ENCODE measurements at places on chromosomes 4 and X.
A peak's percentile ranks its signal among the peaks of the same experiment; 100 is the strongest.

- no peak for DNase-seq
Observed at GRCh38 chrX:7218321-7219152, 70.6 kb upstream of the PUDP start.

GRCh38 chr4:67539830-67540229 is 5.5 kb downstream of the CENPC start:
- DNase-seq = no peak

DNA sequence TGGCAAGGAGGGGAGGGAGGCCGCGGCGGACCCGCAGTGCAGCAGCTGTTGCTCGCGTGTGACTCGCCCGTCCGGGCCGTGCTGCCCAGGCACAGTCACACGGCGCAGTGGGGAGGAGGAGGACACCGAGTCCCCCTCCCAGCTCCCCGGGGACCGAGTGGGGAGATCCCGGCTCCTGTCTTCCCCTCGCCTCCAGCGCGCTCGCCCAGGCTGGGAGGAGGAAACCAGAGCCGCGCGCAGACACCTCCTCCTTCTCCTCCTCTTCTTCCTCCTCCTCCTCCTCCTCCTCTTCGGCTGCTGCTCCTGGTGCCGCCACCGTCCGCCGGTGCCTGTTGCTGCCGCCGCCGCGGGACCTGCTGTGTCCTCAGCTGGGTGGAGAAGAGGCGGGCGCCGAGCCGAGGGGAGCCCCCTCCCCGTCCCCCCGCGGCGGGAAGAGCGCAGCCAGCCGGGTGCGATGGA is at the start of gene TBC1D1:
TBC1D1 (plus strand) TSS at position 284 of the 459 bp plus-strand sequence. CDS start 11,012 bp downstream, outside the sequence.
- peak; percentile 21 for DNase-seq

DNA sequence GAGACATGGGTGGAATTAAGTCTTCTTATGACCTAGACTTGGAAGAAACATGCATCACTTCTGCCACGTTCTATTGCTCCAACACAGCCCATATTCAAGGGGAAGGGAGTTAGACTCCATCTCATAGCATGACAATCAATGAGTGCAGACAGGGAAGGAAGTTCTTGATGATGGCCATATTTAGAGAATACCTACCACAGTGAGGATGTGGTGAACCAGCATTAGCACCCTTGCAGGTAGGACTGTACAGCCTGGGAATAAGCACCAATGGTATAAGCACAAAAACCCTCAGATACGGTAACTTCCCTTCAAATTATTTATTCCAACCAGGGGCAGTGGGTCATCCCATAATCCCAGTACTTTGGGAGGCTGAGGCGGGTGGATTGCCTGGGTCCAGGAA is 29.8 kb downstream of the PAGE2 start:
- no peak for DNase-seq

DNA sequence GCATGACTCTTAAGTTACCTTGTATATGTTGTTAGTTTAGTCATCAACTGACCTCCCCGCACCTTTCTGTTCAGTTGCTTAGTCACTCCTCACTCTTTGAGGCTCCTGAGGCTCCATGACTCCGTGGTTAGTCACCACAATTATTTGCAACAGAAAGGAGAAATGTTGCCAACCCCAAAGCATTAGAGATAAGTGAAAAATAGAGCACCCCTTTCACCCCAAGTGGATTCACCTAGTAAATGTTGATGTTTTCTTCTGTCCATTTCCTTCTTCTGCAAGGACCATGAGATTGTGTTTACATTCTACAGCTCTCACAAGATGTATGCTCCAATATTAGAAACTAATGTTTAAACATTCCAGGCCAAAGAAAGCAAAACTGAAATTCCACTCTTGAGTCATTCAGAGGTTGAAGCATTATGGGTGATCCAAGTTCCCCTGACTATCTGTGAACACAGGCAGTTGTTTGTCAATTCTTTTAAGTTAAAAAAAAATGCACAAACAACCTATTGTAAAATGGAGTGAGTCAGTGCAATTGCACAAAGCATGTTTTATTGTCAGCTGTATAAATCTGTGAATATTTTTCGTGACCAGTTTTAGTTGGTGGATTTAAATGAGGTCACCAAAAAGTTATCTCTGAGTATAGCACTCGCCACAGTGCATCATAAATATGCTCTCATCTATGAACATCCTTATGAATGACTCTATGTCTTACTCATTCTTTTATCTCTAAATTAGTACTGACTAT is 552.4 kb upstream of the MAGEB2 start:
- peak; percentile 86 for DNase-seq

DNA sequence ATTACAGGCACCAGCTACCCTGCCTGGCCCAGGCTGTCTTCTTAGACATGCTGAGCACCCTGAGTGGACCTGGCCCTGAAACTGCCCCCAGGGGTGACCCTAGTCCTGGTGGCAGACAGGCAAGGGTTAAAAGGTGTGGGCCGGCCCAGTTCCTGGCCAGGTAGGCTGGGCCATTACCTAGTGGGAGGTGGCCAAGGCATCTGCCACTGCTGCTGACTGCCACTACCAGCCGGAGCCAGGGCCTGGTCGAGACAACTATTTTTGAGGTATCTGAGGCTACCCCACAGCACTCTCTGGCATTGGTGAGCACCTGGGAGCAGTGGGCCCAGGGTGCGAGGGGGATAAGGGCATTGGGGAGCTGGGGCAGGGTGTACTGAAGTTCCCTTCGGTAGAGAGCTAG is at the start of gene CCDC120:
CCDC120 (plus strand) TSS at position 206 of the 400 bp plus-strand sequence. CDS start 3,043 bp downstream, outside the sequence.
- no peak for DNase-seq

- peak; percentile 92 for DNase-seq
Observed at GRCh38 chr4:87985097-87985886, 9.8 kb downstream of the SPP1 start.

- no peak for DNase-seq
Observed at GRCh38 chrX:49286136-49286535, 16.5 kb downstream of the PPP1R3F start.

DNA sequence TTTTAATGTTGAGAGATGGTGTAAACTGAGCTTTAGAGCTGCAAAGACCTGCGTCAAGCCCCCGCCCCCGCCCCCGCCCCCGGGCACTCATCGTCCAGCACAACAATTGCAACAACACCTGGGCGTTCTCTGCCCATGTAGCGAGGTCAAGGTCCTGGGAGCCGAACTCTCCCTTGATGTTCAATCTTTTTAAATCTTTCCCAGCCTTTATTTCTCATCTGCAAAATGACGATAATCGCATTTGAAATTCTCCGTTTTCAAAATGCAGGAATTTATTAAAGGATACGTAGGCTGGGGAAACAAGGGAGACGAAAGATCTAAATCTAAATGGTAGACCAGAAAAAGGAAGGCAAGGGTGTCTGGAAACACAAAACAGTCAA is 648 bp upstream of the MSMO1 start:
- DNase-seq = no peak

DNA sequence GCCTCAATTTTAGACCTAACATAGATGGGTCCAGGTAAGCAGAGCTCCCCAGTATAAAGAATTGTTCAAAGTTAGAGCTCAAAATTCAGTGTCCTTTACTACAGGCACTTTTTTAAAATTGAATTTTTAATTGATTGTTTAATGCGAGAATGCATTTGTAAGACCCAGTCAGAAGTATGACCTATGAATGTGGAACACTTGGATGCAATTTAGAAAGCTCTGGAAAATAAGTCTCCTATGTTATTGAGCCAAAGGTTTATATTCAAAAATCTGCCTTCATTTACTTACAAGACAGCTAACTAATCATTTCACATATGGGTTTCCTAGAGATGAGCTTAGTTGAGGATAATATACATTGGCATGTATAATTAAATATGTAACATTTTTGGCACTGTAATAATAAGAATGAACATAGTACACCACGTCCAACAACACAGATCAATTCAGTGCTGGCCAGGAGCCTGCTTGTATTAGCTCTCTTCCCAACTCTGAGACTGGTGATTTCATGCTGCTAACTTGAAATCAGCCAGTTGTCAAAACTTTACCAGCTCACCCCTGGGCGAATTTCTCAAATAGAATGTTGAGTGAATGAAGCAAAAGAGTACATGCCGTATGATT is 197.2 kb upstream of the NPY2R start:
- no peak for DNase-seq

DNA sequence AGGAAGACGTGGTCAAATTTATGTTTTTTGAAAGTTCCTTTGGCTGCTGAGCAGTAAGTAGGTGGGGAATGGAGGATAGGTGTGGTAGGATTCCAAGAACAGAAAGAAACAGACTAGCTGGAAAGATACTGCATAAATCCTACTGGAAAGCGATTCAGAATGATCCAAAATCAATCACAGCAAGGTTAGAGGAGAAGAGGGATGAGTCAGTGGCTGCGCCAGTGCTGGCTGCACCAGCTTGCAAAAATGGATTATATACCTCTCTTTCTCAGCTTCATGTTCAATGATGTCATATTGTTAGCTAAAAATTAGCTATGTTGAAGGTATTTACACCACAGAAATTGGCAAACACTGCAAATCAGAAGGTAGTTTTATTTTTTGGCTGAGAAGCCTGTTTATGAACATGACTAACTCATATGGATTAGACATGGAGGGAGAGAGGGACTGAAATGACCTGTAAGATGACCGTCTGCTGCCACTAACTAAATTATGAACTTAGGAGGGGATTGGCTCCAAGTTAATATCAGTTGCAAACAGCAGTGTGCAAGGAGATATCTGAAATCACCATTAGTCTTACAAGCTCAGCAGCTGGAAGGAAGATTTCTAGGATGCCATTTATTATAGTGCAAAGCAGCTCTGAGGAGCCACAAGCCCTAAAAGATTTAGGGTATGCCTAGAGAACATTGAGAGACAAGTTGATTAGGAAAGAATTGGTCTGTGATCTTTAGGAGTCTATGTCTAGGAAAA is 405.3 kb downstream of the MID1IP1 start:
- no peak for DNase-seq

DNA sequence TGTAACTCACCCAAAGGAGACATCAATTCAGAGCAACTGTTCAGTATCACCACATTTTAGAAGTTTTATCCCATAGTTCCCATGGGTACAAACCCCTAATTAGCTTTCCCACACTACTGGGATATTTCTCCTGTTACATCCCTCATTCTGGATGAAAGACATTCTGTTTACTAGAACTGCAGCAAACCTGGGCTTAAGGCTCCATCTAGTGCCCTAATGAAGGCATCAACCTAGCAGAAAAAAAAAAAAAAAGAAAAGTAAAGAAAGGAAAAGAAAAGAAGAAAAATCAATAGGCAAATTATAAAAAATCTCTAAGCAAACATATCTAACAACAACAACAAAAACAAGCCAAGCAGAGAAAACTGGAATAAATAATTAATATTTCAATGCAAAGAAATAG is 133.7 kb upstream of the CPXCR1 start:
- peak; percentile 39 for DNase-seq

DNA sequence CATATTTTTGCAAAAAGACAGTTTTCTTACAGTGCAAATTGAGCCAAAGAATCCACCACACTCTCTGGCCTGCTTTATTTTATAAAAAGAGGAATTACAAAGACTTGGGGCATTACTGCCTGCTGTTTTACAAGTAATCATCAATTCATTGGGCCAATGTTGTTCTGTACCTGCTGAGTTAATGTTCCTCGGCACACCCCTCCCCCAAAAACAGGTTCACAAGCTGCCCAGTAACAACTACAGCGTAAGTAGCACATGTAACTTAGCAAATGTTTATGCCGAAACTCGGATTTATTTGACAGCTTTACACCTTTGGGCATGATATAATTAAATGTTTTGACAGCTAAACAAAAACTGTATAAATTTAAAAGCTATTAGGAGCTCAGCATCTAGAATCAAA is 214.6 kb upstream of the MAB21L2 start:
- DNase-seq = no peak

GRCh38 chr4:7526929-7527535 is 92.3 kb upstream of the PSAPL1 start:
- DNase-seq = no peak

DNA sequence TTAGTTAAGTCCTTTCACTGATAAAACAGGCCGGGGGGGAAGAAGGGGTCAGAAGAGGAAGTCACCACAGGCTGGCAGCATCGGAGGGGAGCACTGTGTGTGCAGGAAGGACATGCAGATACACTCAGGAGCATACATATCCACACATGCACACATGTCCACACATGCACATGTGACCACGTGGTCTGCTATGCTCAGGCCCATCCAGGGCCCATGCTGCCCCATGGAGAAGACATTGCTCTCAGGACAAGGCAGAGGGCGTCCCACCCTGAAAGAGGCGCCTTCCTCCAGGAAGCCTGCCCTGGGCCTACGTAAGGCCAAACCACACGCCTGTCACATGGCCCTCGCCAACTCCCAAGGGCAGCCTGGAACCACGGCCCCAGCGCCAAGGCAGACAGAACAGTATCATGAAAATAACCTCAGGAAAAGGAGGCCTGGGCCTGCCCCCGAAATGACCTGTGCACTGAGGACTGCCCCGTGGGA is 15.8 kb downstream of the WDR1 start:
- peak; percentile 49 for DNase-seq

- DNase-seq = peak; percentile 62
Observed at GRCh38 chr4:122826553-122827257, at the start of gene FGF2. Gene FGF2 (plus strand): TSS chr4:122826831. CDS start chr4:122827175, 344 bp downstream.

DNA sequence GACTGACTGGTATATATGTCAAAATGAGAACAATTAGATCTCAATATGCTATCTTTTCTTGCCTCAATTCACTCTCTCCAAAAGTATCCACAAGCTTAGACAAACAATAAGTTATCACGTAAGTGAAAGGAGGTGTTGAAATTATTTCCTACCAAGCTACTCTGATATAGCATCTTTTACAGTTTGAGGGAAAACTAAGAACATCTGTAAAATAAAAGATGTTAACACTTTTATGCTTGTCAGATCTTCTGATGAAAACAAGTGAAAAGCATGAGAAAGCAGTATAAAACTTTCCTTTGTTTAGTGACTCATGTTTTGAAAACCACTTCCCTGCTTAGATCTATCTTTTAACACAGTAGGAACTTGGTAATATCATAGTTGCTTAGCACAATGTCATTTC is 8.4 kb upstream of the MAB21L2 start:
- no peak for DNase-seq

DNA sequence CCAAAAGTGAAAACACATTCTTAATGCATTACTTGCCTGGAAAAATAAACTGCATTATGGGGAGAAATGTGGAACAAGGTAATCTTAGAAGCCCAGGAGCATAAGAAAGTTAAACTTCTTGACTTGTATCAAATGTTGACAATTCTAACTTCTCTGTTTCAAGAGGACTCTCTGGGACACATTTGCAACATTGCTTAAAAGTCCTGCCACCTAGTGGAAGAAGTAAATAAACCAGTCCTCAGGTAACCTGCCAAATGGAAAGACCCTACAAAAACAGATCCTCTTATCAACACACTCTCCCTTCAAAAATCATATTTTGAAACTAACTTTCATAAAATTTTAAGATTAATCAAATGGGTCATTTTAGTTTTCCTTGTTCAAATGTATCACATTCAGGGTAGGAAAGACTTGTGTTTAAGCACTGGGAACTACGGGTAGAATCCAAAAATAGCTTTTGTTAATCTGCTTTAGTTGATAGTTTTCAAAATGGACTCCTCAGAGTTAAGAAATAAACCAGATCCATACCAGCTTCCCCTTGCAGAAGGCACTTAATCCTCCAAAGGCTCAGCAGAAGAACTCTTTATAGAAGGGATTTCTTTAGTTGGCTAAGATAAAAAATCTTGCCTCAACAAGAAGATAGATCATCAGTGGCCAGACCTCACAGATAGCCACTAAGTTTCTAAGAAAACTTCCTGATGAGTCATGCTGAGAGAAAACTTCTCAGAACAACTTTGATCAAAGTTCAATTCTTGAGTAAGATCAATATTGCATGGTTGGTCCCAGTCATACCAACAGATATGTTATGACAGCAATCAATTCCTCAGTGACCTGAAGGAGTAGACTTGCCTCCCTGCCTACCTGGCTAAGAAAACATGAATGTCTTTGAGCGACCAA is 141.7 kb downstream of the HHIP start:
- peak; percentile 45 for DNase-seq
